ENCODE measurements at places on chromosomes 7 and 10.
A peak's percentile ranks its signal among the peaks of the same experiment; 100 is the strongest.

DNA sequence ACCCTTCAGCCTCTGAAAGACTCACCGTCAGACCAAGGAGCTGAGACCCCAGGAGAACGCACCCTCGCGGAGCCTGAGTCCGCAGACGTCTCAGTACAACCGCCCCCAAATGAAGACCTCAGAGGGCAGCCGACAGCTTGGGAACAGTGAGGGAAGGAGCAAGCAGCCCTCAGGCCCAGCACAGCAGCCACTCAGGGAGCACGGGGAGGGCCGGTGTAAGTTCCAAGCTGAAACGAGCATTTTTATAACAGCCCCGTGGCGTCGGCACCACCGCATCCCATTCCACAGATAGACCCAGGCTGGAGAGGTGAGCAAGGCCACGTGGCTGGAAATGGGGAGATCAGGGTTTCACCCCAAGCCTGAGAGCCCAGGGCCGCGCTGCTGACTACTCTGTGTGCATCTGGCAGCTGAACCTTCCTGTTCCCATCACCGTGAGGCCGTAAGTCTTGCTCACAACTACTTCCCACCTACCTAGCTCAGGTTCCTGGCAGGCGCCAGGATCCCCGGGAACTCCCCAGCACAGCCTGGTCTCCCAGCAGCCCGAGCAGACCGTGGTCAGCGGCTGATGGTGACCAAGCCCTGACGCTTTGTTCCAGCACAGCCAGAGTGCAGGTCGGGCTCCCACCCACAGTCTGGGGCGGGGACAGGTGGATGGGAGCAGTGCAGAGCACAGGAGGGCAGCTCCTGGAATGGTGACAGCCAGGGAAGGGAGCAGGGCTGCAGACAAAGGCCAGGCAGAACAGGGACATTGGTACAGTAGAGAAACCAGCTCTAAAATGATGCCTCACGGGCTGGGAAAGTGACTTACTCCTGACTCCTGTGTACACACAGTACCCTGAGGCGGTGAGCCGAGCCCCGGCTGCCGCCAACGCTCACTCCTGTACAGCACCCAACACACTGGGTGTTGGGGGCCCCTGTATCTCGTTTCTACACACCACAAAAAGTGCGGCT lies 6.1 kb upstream of the NOM1 start:
- DNase-seq: no peak

GRCh38 chr7:91852263-91852741 lies 28.2 kb downstream of the MTERF1 start:
- peak; percentile 43 for DNase-seq

GRCh38 chr7:70355198-70356020 lies 757.1 kb downstream of the AUTS2 start:
- no peak for DNase-seq

- peak; percentile 58 for DNase-seq
These were observed 4.4 kb downstream of the RPS24 start for GRCh38 chr10:78038105-78038504.

GRCh38 chr7:100465702-100466311 lies 1.7 kb upstream of the SPACDR start:
- peak; percentile 74 for DNase-seq

All from cardiac fibroblast (primary cell).